ENCODE measurements at places on chromosomes 12 and 14.
A peak's percentile ranks its signal among the peaks of the same experiment; 100 is the strongest.

DNA sequence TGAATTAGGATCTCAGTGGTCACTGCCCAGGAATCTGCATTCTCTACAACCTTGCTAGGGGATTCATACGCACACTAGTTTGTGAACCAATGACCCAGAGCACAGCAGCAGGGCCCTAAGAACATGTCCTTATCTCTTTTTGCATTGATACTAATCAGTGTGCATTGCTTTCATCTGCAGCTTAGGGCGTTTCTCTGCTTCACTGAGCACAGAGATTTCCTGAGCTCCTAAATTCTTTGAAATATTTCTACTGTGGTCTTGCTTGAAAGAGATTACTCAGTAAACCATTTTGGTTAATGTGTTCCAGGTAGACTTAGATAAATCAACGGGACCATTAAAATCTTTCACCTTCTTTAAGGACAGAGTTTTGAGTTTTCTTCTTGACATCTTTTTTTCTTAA lies 351.3 kb upstream of the KITLG start:
- DNase-seq = no peak

DNA sequence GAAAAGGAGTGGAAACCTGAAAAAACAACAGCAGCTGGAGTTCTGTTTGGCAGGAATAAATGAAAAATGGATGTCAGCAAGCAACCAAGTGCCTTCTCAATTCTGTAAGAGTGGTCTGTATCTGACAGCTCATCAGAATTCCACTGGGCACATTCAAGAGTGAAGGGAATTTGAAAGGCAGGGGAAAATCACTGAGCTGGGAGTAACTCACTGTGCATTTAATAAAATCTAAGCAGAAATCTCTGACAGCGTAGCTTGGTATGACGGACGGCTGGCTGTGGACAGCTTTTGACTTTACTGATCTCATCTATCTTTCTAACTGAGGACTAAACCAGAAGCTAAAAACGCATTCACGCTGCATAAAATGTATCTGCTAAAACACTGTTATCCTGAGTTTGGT lies 153.4 kb downstream of the RIMBP2 start:
- DNase-seq = no peak

GRCh38 chr12:126899926-126900792 lies 1366.8 kb upstream of the TMEM132C start:
- DNase-seq = no peak

DNA sequence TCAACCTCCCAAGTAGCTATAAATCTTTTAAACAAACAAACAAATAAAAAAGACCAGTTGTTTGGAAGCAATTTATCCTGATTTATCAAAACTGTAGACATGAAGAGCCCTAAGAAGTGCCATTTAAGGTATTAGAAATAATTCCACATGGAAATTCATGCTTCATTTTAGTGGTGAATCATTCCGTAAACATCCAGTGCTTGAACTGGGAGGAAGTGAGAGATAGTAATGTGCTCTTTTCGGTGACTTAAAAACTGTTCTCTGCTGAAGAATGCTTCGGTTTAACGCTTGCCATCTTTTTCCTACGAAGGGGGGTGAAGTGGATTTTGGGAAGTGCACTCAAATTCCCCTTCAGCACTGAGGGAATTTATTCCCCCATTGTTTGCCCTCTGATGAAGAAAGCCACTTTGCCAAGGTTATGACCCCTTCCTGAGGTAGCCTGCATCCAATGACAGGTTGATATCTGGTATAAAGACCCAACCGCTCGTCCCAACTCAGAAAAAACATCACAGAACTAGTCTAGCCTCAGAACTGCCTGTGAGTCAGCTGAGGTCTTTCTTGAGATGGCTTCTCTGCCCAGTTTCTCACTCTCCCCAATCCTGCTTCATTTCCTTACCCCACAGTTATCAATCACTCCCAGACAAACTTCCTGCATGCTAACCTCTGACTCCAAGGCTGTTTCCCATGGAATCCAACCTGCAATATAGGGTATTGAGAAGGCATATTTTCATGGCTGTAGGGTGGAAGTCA lies 244.1 kb downstream of the AEBP2 start:
- no peak for DNase-seq

DNA sequence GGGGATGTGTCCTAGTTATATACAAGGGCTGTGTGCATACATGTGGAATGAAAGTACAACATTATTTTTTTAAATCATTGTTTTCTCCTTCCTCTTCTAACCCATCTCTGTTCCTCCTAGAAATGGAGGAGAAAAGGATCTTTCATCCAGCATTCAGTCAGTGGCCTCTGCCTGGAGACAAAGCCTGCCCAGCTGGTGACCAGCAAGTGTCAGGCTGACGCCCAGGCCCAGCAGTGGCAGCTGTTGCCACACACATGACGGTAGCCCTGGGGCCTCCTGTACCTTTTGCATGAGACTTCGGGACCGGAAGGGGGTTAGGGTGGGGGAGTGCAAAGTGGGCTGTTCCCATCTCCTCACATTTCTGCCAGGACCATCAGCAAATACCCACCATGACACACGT lies 46.2 kb downstream of the ERH start:
- no peak for DNase-seq

DNA sequence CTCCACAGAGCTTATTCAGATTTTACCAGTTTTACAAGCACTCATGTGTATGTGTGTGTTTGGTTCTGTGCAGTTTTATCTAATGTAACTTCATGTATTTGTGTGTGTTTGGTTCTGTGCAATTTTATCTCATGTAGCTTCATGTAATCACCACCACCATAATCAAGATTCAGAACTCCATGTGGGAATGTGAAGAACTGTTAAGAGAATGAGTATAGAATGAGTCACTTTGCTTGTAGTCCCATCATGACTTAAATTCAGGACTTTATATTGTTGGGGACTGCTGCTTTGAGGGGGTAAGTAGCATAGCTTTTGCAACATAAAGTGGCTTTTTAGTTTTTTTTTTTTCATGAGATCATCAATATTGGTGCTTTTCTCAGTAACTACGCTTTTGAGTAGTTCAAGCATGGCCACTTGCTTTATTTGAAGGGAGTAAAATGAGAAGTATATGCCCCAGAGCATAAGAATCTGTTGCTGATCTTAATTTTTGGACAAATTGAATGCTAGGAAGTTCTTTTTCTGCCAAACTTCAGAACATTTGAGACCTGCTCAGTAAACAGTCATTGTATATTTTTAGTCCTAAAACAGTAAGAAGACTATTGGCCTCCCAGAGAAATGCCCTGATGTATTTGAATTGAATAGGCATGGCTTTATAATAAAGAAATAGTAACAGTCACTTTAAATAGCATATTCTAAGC lies 28.8 kb downstream of the PROX2 start:
- no peak for DNase-seq

- DNase-seq = no peak
Measured at GRCh38 chr14:85131226-85131922, 398.6 kb upstream of the FLRT2 start.

DNA sequence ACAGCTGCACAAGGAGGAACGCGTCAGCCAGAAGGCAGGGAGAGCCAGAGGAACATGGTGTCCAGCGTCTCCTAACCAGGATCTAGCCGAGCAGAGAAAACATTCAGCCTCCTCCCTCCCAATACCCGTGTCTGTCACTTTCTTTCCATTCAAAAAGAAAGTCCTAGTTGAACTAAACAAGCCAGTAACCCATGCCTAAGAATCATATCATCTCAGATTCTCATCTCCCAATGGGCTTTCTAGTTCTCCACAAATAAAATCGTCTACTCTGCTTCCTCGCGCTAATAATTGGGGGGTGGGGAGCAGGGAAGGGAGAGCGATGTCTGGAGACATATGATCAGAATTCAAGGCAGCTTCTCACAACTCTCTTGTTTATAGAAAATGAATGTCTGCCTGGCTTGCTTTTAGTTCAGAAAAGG lies 7.4 kb downstream of the NKX2-1 start:
- DNase-seq = no peak

DNA sequence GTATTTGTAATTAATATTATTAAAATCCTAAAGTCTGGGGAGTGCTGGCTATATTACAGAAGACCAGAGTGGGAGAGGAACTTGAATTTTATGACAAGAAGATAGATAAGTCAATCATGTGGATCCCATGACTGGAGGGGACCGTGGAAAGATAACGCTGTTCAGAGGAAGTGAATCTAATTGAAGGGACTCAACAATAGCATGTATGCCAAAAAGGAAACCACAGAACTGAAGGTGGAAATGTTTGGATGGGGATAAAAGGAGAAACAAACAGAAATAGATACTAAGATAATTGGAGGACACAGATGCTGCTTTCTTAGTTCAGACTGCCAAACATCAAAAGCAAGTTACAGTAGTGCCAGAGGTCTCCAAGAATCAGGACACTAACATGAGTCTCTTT lies 21.1 kb downstream of the OR6J1 start:
- no peak for DNase-seq

GRCh38 chr14:102811254-102811963 lies 34.2 kb downstream of the TRAF3 start:
- no peak for DNase-seq

GRCh38 chr12:111971800-111972199 lies 41.2 kb downstream of the TMEM116 start:
- no peak for DNase-seq

DNA sequence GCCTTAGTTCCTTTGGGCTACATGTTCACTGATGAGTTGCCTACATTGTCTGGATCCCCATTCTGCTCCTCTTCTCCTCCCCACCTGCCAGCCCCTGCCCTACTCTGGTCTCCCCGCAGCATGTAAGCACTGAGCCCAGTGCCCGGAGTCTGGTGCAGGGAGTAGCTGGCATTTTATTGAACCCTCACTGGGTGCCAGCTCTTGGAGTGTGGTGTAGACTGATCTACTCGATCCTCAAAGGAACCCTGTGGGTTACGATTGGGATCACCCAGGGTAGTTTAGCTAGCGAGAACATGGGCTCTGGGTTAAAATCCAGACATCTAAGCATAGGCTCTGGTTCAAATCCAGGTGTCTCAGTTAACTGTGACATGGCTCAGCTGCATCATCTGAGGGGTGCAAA lies 8.3 kb upstream of the SERPINA6 start:
- DNase-seq = no peak

DNA sequence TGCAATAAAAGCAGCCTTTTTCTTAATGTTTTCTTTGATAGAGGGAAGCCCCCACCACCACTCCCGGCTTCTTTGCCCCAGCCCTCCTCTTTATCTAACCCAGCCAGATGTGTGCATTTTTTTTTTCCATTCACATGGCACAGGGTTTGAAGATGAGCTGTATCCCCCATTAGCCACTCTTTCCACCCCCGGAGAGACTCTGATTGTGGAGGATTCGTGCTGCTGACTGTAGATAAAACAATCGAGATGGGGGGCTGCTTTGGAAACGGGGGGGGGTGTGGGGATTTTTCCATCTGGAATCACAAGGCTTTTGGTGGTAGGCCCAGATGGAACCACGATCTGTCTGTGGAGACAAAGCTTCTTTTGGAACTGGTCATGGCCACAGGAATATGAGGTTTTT lies 46.2 kb upstream of the VASH1 start:
- DNase-seq = no peak

DNA sequence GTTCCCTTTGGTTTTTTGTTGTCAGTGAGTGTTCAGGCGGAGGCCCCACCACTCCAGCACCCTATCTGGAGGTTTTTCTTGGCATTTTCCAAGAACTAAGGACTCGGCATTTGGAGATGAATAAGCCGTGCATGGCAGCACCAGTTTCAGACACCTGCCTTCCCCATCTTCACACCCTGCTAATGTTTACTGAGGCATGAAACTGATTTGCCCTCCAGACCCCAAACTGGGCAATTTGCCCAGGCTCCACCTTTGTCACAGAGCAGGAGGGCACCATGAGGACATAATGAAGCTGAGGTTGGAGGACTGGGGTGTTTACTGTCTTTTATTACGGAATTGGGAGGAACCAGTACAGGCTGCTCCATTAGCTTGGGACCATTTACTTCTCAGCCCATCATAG lies 113.4 kb downstream of the LGMN start:
- no peak for DNase-seq

GRCh38 chr14:63542231-63542999 lies 762 bp downstream of the PPP2R5E start:
- peak; percentile 35 for DNase-seq

- DNase-seq = peak; percentile 43
Measured at GRCh38 chr14:97077253-97077653, 280.1 kb downstream of the VRK1 start.

DNA sequence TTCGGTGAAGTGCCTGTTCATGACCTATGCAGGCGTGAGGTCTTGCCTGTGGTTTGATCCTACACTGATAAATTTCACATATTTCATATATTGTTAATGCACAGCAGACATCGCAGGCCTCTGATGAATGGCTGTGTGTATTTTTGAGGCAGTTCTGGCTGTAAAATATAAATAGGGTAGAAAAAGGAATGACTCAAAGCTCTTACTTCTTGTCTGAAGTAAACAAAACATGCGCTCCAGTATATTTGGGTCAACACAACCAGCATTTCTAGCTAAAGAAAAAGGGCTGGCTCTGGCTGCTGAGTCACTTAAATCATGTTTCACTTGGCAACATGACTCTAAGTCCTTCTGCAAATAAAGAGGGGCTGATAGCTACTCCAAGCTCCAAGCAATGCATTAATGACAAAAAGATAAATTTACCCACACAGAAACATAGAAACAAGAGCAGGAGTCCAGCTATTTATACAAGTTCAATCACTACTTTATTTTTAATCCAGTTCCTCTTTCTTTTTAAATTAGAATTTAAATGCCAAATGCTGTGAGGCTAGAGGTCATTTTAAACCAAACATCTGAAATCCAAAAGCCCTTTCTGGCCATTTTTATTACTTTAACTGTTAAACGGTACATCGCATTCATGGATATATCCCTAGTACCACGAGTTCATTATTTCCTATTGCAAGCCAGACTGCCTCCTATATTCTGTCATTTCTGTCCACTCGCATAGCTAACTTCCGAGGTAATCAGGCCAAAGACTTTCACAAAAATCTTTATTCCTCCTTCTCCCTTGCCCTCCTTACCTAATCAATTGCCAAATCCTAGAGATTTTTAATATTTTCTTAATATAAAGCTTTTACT lies 54.3 kb upstream of the TMCC3 start:
- no peak for DNase-seq

DNA sequence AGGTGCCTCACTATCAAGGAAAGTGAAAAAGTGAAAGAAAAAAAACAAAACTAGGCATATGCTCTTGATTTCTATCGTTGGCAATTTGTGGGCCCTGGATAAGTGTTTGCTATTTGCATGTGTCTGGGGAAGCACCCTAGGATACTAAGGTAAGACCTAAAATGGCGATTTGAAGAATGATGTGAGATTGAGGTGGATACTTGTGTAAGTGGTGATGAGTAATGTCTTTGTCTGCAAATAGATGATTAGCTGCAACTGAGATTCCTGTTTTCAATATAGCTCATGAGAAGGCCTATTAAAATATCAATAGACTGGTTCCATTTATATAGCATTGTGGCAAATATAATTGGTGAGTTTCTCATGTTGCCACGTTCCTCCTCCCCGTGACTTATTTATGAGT lies 261.7 kb downstream of the NEDD1 start:
- no peak for DNase-seq

GRCh38 chr12:106022568-106023012 lies 116.2 kb downstream of the NUAK1 start:
- no peak for DNase-seq

- DNase-seq = no peak
Measured at GRCh38 chr12:113095405-113095804, 38.9 kb downstream of the DTX1 start.

- no peak for DNase-seq
Measured at GRCh38 chr14:69318901-69319475, 59.0 kb downstream of the GALNT16 start.
